ENCODE measurements at places on chromosomes 3 and 15. TPM values are rescaled to one million over a fixed set of nuclear protein-coding genes. Genes with fewer than 3 reads are reported as not detected.

GRCh38 chr3:189710620-189711402 is 79.6 kb downstream of the TP63 start:
- no peak overlapping the region for H3K27ac ChIP-seq
- H3K36me3 ChIP-seq = no peaks in the 10 kb centered on the region
- H3K27me3 ChIP-seq = no peaks in the 10 kb centered on the region
- H3K4me3 ChIP-seq = no peak overlapping the region

- no peaks in the 10 kb centered on the region for H3K36me3 ChIP-seq
- H3K27me3 ChIP-seq = no peaks in the 10 kb centered on the region
- no peak for DNase-seq
- no peaks in the 10 kb centered on the region for H3K4me1 ChIP-seq
- H3K27ac ChIP-seq = no peak overlapping the region
These were observed 11.4 kb upstream of the USF3 start for GRCh38 chr3:113707835-113708234.

GRCh38 chr3:149660462-149660861 is 2.6 kb upstream of the WWTR1 start:
- no peak overlapping the region for H3K4me3 ChIP-seq
- no peaks in the 10 kb centered on the region for H3K27me3 ChIP-seq

GRCh38 chr3:32592696-32593353 is 22.2 kb upstream of the DYNC1LI1 start:
- no peaks in the 10 kb centered on the region for H3K36me3 ChIP-seq
- DNase-seq = no peak
- H3K4me3 ChIP-seq = no peak overlapping the region
- no peak overlapping the region for H3K27ac ChIP-seq

DNA sequence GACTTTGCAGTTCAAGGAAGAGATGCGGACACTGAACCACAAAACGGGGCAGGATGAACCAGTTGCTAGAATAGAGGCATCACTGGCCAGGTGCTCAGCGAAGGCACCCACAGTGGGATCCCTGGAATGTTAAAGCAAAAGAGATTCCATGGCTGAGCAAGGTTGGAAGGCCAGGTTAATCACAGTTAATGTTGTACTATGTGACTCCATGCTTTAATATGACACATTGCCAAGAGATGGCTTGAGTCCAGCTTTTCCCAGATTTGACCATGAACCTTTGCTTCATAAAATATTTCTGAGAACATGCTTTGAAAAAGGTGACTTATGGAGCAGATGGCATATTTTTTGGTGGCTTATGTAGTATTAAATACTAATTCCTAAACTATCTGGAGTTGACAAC is 76.2 kb upstream of the CMTM7 start:
- H3K27me3 ChIP-seq = no peaks in the 10 kb centered on the region
- no peak overlapping the region for H3K27ac ChIP-seq
- no peaks in the 10 kb centered on the region for H3K36me3 ChIP-seq
- no peaks in the 10 kb centered on the region for H3K4me1 ChIP-seq

SEMA6D gene
- 15.7 TPM for total RNA-seq

ZIC1 gene
- total RNA-seq = not detected

CCDC54 gene
- not detected for total RNA-seq

GOLGA6D gene
- total RNA-seq = not detected

PTH1R gene
- total RNA-seq = 8.1 TPM

Data from tibial nerve (tissue), 4 donors.